ENCODE measurements at places on chromosomes 11 and 22.

- DNase-seq: no peak
Observed at GRCh38 chr11:83394331-83394730, 108.2 kb upstream of the CCDC90B start.

DNA sequence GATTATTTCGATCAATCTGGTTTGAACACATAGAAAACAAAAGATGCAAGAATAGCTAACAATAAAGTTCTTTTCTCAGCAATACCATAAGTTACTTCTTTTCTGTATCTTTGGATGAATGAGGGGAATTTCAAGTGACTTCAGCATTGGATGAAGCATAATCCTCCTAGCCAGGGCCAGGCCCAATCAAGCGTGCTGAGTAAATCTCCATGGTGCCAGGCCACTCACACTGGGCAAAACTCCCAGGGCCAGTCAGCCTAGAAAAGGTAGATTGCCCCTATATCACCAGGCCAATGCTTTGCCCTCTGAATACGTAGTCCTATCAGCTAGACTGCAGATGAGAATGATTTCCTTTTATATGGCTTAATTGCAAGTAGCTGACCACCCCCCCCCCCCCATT lies 6.0 kb downstream of the CNTF start:
- no peak for DNase-seq

- DNase-seq: peak; percentile 72
Observed at GRCh38 chr22:28052825-28053269, 133.8 kb upstream of the PITPNB start.

DNA sequence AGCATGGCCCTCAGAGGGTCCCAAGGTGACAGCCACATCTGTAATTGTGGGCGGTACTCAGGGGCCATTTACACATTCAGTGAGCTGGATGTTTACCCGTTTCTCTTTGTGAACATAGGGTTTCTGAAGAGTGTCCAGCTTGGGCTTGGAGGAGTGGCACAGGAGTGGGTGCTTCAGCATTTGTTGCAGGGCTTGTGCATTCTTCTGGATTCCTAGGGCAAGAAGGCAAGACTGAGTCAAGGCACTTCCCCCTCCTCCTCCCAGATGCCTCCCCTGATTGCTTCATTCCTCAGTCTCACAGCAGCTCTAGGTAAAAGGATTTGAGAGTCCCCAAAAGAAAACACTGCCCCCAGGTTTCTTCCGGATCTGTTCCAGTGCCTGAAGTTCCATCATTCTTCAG lies 95.4 kb downstream of the RNF169 start:
- no peak for DNase-seq

- DNase-seq: no peak
Observed at GRCh38 chr22:45548991-45549761, 46.5 kb downstream of the FBLN1 start.

- no peak for DNase-seq
Observed at GRCh38 chr11:103543456-103543855, 434.2 kb downstream of the DYNC2H1 start.

- DNase-seq: no peak
Observed at GRCh38 chr11:19651653-19652052, 61.0 kb upstream of the NAV2 start.

DNA sequence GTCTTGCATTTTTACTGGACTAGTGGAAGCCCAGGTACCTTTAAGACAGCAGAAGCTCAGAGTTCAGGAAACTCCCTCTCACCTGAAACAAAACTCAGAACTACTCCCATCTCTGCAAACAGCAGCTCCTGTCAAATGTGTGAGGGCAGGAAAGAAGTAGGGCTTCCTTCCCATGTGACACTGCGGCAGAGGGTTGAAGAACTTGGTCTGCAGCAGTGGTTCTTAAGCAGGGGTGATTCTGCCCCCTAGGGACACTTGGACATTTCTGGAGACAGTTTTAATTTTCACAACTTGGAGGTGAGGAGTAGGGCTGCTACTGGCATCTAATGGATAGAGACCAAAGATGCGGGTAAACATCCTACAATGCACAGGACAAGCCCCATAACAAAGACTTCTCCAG lies 63.4 kb downstream of the RCN1 start:
- no peak for DNase-seq

DNA sequence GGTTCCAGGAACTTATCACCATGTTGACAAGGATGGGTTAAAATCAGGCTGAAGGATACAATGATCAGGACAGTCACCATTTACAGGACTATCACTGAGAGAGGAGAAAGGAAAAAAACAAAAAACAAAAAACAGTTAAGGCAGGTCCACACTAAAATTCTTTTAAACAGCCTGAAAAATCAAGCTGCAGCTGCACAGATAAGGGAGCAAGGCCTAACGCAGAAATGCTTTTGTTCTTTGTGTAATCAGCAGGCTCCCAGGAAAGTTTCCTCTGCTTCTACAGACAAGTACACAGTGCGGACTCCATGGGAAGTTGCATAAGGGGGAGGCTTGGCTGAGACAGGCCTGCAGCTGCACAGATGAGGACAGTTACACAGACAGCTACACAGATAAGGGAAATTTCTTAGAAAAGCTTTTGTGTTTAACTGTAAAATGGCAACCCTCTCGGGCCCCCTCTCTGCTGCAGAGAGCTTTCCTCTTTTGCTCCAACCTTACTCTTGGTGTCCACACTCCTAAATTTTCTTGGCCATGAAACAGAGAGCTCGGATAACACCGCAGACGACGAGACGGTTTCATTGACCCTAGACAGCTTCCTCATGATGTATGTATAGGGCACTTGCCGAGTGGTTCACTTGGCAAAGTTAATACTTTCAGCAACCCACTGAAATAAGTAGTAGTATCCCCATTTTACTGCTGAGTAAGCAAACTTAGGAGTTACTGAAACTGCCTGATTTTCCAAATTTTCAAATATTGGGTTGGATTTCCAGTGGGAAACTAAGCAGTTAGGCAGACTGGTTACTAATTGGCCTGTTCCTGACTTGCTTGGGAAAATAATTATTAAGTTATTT lies 45.5 kb downstream of the PIWIL3 start:
- DNase-seq: no peak
